ENCODE measurements at places on chromosomes 7 and 10.

DNA sequence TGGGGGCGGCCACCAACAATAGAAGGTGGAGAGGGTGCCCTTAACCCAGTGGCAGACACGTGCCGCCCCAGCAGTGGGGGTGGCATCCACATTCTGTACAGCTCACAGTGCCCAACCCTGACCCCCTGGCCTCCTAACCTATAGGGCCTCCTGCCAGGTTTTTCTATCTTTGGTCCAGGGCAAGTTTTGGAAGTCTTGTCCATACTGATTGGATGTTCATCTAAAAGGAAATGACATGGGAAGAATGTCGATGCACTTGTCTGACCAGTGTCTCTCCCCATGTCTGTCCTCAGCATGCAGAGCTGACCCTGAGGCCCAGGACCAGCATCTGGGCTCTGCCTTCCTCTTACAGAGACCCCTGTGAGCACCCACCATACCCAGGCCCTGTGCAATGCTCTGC lies 32.3 kb upstream of the ANTXRL start:
- DNase-seq: no peak

DNA sequence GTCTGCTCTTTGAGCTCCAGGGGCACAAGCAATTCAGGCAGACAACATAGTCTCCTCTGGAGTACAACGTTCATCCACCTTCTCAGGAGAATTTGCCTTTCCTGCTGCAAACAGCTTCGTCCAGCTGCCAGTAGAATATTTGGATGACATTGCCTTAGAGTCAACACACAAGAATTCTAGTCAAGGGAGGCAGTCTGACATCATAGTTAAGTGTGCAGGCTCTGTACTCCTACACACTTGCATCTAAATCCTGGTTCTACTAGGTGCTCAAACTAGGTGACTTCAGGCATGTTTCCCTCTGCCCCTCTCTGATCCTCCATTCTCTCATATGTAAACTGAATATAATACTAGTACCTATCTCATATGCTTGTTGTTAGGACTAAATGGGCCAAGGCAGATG lies 314.8 kb downstream of the HPSE2 start:
- DNase-seq: no peak

GRCh38 chr10:102527546-102527945 lies 23.8 kb downstream of the SUFU start:
- no peak for DNase-seq

GRCh38 chr7:100488333-100489095 lies 4.8 kb downstream of the NYAP1 start:
- DNase-seq: no peak

DNA sequence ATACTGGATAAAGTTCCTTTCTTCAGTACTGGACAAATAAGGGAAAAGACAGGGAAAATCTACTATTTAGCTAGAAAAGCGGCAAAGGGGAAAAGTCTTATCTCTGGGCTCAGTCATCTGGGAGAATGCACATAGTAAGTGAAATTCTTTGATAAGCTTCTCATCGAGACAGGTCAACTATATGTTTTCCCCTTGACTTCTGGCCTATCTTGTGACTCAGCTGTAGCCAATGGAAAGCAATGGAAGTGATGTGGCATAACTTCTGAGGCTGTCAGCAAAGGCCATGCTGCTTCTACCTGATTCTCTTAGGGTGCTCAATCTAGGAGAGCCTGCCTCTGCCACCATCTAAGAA lies 91.9 kb downstream of the PCGF5 start:
- DNase-seq: no peak

GRCh38 chr10:107427016-107427415 lies 262.5 kb upstream of the SORCS1 start:
- DNase-seq: no peak

- no peak for DNase-seq
Observed at GRCh38 chr7:24936121-24936824, 43.7 kb downstream of the OSBPL3 start.

DNA sequence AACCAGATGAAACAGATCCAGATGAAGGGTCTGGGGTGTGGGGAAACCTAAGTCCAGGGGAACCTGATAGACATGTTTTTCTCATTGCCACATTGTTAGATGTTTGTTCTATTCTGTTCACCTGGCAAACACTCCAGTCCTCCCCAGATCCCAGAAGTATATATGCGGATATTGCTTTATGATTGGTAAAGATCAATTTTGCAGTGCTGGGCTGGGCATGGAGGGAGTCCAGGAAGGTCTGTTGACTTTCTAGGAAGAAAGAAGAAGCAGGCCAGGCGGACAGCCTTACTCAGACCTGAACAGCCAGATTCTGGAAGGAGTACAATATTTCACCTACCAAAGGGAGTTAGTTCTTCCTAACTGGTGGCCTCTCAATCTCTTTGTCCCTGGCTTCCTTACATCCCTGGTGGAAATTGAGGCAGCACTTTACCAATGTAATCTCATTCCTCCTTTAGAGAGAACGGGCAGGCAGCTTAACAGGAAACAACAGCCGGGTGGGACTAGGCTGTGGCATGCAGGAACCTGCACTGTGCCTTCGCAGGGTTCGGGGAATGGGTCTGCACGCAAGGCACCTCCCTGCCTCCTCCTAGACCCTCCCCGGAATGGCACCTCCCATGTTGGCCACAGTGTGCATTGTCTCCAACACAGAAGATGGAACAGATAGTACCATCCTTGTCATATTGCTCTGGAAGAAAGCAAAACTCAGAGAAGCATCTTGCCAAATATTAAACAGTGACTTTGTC lies 930 bp downstream of the GIMAP6 start:
- no peak for DNase-seq

GRCh38 chr10:76111986-76112825 lies 680.8 kb downstream of the LRMDA start:
- no peak for DNase-seq

GRCh38 chr7:40098810-40099209 lies 35.6 kb downstream of the MPLKIP start:
- DNase-seq: no peak

- DNase-seq: no peak
Observed at GRCh38 chr10:47184724-47185330, 115.2 kb upstream of the GDF10 start.

GRCh38 chr10:102493771-102494170 lies 8.7 kb downstream of the ACTR1A start:
- DNase-seq: no peak

GRCh38 chr7:142194201-142194600 lies 63.7 kb downstream of the PRSS58 start:
- no peak for DNase-seq

DNA sequence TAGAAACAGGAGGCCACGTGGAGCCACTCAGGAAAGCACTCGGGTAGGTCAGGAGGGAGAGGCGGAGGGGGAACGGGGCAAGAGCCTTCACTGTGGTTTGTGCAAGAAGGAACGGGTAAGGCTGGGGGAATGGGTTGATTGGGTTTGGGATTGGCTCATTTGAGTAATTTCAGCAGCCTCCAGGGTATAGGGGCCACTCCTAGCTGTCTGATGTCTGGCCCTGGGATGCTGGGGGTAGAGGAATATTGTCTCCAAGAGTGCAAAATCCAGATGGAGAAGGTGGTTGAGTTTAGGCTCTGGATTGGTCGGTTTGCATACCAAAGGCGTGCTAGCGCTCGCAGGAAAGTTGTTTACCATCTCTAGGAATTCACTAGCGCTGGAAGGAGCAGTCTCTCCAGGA lies 47.2 kb downstream of the MYL10 start:
- no peak for DNase-seq

GRCh38 chr10:94344522-94345122 lies 18.1 kb downstream of the NOC3L start:
- DNase-seq: no peak

- DNase-seq: no peak
Observed at GRCh38 chr10:102264371-102264770, 19.0 kb downstream of the GBF1 start.

DNA sequence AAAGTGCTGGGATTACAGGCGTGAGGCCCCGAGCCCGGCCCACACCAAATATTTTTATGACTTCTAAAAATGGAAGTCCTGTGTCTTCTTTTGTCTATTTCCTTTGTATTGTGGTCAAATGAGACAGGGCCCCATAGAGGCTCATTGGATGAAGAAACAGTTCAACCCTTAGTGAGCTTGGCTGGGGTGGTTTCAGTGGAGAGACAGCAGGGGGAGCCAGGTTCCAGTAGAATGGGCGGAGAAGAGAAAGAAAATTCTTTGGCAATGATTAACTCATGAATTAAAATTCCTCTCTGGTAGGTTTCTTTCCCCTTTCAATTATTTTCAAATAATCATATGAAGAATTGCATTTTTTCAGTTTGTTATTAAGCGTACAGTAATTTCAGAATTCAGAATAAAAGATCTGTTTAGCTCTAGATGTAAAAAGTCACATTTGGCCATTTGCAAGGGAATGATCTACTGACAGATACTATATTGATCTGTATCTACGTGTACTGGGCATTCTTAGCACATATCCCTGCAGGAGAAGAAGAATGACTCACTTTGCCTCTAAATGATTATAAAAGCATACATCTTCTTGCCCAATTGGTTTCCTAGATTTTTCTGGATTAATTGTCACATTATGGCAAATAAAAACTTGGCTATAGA lies 43.2 kb downstream of the PNLIPRP3 start:
- no peak for DNase-seq

- DNase-seq: no peak
Observed at GRCh38 chr10:77555591-77556212, 81.9 kb downstream of the KCNMA1 start.
